PC-9 (cell line): ENCODE measurements at places on chromosomes 12 and 14. TPM values are rescaled to one million over a fixed set of nuclear protein-coding genes. Genes with fewer than 3 reads are reported as not detected.

- DNase-seq: no peak
Measured at GRCh38 chr12:109524466-109525278, 47.2 kb downstream of the UBE3B start.

DNA sequence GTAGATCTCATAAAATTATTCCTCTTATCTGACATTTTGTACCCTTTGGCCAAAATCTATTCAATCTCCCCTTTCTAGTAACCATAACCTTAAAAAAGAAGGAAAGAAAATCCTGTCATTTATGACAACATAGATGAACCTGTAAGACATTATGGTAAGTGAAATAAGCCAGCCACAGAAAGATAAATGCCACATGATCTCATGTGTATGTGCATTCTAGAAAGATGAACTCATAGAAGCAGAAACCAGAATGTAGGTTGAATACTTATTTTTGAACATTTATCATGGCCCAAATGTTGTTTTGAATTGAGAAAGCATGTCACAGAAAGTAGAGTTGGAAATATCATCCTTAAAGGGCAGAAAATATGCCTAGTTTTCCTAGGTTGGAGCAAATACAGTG, 1053.6 kb downstream of the SLC6A15 start:
- DNase-seq: no peak

DNA sequence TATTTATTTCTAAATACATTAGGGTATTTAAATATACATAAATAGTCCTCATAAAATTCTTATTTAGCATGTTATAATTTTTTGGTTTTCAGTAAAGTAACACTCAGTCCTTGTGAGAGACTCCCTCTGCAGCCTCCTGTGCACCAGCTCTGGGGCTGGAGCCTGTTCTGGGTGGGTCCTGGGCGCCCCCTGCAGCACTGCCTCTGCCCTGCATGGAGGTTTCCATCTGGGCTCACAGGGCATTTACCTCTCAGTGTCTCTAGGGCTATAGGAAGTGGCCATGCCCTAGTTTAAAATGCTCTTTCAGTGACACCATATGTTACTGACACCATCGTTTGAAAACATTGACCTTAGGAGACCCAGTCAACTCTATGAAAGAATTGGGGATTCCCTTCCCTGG, 1155.2 kb downstream of the TMEM121 start:
- no peak for DNase-seq

The KLHL33 gene
- 0.11 TPM in 1 of 2 replicates, not detected in the other for total RNA-seq

DNA sequence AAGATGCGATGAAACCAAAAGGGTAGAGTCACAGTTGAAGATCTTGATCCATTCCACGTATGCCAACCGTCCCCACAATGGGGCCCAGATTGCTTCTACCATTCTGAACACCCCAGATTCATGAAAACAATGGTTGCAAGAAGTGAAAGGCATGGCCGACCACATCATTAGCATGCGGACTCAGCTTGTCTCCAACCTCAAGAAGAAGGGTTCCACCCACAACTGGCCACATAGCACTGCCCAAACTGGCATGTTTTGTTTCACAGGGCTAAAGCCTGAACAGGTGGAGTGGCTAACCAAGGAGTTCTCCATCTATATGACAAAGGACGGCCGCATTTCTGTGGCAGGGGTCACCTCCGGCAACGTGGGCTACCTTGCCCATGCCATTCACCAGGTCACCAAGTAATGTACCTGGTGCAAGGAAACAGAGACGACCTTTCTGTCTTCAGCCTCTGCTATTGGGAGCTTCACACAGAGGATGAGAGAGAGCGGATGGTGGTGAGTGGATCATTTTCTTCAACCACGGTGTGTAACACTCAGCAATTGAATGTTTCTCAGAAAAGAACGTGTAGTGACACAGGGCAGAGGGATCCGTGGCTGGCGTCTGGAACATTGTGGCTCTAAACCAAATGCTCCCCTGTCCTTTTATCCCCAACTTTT, 26.8 kb upstream of the CLEC2D start:
- no peak for DNase-seq

The ORAI1 gene
- total RNA-seq: 25.6 and 28.1 TPM in 2 replicates

DNA sequence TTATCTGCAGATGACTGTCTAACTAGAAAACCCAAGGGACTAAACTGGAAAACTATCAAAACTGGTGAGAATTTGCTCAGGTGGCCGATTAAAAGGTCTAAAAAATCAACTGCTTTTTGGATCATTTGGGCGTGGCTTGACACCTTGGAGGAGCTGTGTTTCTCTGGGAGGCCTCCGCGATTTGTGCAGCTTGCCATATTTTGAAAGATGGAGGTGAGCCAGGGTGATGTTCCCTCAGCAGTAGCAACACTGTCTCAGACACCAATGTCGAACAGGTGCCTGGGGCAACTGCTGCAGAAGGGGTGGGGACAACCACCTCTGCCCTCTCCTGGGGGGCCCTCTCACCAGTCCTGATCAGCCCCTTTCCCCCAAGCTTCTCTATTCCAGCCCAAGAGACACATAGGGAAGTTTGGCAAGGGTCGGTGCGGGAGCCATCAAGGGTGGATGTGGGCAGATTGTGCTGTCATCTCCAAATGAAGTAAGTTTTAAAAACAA, 3.8 kb downstream of the CCDC177 start:
- no peak for DNase-seq

- DNase-seq: no peak
Measured at GRCh38 chr14:26930576-26930975, 332.7 kb upstream of the NOVA1 start.

DNA sequence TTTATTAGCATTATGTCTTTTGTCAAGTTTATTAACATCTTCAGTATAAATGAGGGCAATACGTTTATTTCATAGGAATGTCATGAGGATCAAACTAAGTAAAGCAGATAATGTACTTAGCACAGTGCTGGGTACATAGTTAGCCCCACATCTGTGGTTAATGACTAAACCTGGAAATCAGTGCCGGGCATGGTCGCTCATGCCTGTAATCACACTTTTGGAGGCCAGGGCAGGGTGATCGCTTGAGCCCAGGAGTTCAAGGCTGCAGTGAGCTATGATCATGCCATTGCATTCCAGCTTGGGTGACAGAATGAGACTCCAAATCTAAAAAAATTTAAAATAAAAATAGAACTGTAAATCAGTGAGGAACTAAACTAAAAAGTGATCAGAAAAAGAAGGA, 44.8 kb upstream of the GUCY2C start:
- DNase-seq: no peak

DNA sequence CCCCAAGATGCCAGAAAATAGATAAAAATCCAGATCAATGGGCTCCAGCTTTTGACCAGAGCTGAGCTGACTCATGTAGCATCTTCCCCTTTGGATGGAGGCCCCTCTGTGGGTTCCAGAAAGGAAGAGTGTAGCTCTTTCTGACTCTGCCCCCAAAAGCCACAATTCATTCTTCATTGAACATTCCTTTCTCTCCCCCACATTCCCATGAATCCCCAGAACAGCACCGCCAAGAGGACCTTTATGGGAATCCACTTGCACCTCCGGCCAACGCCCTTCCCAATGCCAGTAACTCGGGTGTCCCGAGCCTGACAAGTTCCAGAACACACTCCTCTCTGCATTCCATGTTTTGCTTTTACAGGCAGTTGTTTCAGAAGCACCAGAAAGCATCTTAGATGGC, 210.6 kb upstream of the DIO3 start:
- DNase-seq: no peak

The CLEC4C gene
- not detected in 2 replicates for total RNA-seq

- peak; percentile 55 for DNase-seq
Measured at GRCh38 chr12:79451978-79452377, 238.8 kb downstream of the PAWR start.

The KRT82 gene
- not detected in 2 replicates for total RNA-seq

The CD163 gene
- total RNA-seq: not detected in 2 replicates

The C12orf43 gene
- 14.7 and 14.8 TPM in 2 replicates for total RNA-seq

GRCh38 chr14:61841145-61841544, 78.9 kb downstream of the SNAPC1 start:
- no peak for DNase-seq

GRCh38 chr12:6522193-6522592, 12.1 kb upstream of the GAPDH start:
- no peak for DNase-seq

- no peak for DNase-seq
Measured at GRCh38 chr12:92096346-92097136, 49.1 kb downstream of the BTG1 start.

GRCh38 chr14:53109105-53110041, 43.8 kb downstream of the DDHD1 start:
- no peak for DNase-seq

DNA sequence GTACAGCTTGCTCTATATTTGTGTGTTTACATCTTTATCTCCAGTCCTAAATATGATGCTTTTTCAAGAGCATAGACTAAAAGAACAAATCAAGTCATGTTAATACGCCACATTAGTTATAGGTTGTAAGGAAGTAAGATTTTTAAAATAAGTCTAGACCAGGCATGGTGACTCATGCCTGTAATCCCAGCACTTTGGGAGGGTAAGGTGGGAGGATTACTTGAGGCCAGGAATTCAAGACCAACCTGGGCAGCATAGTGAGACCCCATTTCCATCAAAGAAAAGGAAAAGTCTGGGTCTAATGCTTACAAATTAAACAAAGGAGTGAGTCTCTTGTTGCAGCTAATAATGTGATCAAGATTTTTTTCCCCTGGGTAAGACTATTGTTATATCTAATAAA, 118.9 kb downstream of the GPR135 start:
- no peak for DNase-seq

GRCh38 chr12:82963956-82964355, 277.2 kb downstream of the TMTC2 start:
- DNase-seq: no peak

DNA sequence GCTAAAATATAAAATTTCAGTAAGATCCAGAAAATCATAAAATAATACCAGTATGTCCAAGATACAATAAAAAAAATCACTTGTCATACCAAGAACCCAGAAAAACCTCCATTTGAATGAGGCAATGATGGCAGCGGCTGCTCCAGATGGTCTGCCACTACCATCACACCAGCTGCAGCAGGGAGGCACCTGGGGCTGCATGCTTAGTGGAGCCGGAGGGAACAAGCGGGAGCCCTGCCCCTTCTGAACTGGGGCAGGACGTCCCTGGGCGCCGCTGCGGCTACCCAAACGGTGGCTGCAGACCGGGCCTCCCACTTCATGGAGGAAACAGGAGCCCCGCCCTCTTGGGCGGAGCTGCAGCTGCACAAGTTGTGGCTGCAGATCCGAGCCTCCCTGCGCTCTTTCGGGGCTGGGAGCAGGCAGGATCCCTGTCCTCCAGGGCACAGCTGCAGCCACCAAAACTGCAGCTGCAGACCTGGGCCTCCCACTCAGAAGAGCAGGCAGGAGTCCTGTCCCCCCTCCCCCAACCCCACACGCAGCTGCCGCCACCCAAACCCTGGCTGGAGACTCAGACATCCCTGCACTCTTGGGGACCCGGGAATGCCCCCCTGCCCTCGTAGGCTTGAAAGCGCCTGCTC, 36.1 kb upstream of the OR5AU1 start:
- DNase-seq: peak; percentile 62

GRCh38 chr12:1916371-1917171, 1.9 kb downstream of the CACNA2D4 start:
- no peak for DNase-seq

DNA sequence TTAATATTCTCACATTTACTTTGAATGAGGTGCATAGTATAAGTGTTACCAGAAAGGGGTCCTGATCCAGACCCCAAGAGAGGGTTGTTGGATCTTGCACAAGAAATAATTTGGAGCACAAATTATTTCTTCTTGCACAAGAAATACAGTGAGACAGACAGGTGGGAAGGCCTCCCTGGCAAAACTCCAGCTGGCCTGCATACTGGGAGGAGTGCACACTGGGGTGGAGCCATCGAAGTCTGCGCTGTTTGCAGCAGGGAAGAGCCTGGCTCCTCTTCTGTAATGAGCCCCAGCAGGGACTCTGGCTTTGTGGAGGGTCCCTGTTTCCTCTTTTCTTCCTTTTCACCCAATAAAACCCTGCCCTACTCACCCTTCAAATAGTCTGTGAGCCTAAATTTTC, 141.6 kb downstream of the GLT1D1 start:
- no peak for DNase-seq

The OR11H6 gene
- not detected in 2 replicates for total RNA-seq

The DHRS4L2 gene
- 14.8 and 22.8 TPM in 2 replicates for total RNA-seq

- DNase-seq: no peak
Measured at GRCh38 chr14:67395876-67396189, 16.1 kb downstream of the PLEK2 start.

The PLEKHG7 gene
- not detected in 2 replicates for total RNA-seq

DNA sequence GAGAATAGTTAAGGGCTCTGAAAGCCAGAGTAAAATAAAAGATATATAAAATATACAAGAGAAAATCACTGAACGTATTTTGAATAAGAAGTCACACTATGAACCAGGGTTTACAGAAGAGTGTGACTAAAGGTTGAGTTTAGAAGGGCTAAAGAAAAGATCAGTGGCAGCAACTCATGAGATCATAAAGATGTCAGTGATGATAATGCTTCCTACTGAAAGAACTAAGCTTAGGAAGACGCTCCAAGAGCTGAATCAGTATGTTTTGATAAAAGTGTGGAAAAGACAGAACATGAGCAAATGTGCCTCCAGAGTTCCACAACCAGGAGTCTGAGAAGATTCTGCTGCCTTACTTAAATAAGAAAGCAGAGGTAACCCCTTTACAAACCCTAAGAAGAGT, 74.6 kb downstream of the KITLG start:
- DNase-seq: no peak

DNA sequence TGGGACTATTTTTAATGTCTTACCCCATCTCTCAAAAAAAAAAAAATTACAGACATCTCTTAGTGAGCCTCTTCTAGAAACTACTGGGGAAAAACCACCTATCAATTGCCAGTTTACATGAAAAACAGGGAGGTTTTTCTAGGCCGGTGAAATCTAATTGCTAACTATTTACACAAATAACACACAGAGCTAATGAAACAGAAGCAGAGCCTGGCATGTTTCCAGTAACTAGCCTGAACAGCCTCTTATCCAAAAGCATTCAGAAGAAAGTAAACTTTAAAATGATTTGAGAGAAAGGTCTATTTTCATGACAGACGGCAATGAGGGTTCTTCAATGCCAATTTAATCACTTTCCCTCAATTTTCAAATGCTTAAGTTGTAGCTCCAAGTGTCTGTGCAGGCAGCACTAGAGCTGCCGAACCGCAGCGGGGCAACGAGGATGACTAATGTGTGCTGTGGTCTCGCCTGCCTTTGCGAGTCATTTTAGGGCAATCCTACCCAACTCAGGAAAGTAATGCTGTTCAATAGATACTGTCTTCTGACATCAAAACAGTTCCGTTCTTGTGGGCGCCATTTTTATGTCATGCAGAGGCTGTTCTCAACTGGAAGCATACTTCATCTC, 84.6 kb downstream of the SETD3 start:
- no peak for DNase-seq

The MYO1H gene
- total RNA-seq: not detected in 2 replicates

DNA sequence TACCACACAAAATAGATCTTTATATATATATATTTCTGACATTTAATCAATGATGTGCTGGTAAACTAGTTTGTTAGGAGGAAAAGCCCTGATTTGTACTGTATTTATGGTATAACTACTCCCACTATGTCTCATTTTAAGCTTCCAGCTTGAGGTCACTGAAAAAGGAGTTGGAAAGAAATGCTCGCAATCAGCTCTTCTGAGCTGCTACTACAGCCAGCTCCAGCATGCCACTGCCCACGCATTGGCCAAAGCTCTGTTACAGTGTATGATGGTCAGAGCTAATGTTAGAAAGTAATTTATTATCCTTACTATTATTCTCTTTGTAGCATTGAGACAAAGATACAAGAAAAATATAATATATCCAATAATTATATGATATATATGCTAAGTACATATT, 55.0 kb upstream of the PCED1B start:
- no peak for DNase-seq
